ENCODE measurements at places on chromosomes 12 and 14.

GRCh38 chr12:67996347-67996746, 7.1 kb downstream of the IFNG-AS1 start:
- no peak overlapping the region for H3K27ac ChIP-seq
- H3K4me1 ChIP-seq: peaks cover 26% of the 10 kb centered on the region
- no peak overlapping the region for H3K4me3 ChIP-seq
- no peak for DNase-seq
- peaks cover 16% of the 10 kb centered on the region for H3K36me3 ChIP-seq

DNA sequence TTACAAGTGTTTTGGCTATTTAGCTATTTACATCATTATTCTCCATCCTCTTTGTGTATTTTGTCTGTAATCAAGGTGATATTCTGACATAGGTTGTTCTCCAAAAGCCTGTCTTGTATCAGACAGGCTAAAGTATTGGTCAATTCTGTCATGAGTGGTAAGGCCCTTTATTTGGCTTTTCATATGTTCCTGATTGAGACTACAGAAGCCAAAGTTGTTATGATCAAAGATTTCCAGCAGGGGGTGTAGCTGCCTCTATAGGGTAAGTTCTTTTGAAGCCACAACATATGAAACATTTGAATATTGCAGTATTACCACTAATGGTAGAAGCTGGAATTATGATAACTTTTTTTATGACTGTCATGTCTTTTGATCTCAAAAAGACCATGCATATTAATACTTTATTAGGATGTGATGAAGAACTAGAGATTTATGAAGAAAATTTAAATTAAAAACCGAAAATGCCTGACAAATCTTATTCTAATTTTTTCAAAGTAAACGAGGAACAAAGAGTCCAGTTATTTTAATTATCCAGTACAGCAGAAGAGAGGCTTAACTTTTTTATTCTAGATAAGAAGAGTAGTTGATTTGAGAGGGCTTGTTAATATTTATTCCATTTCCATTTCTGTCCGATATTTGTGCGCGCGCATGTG, 3.4 kb upstream of the ARHGAP5 start:
- peaks cover 3% of the 10 kb centered on the region for H3K36me3 ChIP-seq
- no peak overlapping the region for H3K27ac ChIP-seq
- no peaks in the 10 kb centered on the region for H3K27me3 ChIP-seq
- peak; percentile 71 for DNase-seq
- peaks cover 18% of the 10 kb centered on the region for H3K4me1 ChIP-seq
- H3K4me3 ChIP-seq: no peak overlapping the region

DNA sequence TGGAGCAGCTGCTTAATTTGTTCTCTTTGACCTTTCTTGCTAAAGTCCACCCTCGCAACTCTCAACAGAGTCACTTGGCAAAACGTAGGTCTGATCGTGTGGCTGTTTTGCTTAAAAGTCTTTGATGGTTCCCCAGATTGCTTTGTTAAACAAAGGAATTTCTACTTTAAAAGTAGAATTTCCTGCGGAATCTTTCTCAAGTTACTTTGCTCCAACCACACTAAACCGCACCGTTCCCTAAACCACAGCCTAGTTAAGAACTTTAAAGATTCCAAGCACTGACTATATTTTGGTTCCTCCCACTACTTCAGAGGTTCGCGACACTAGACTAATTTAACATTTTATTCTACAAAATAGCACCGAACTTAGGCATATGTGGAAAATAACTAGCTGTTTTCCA, 114.8 kb upstream of the FGD4 start:
- no peak overlapping the region for H3K4me3 ChIP-seq
- peaks cover 3% of the 10 kb centered on the region for H3K4me1 ChIP-seq
- H3K27me3 ChIP-seq: no peaks in the 10 kb centered on the region
- peaks cover 4% of the 10 kb centered on the region for H3K36me3 ChIP-seq
- DNase-seq: no peak

GRCh38 chr12:15592934-15593333, 196.3 kb downstream of the EPS8 start:
- H3K4me1 ChIP-seq: peaks cover 10% of the 10 kb centered on the region
- peaks cover 18% of the 10 kb centered on the region for H3K36me3 ChIP-seq
- H3K4me3 ChIP-seq: no peak overlapping the region
- H3K27me3 ChIP-seq: no peaks in the 10 kb centered on the region

DNA sequence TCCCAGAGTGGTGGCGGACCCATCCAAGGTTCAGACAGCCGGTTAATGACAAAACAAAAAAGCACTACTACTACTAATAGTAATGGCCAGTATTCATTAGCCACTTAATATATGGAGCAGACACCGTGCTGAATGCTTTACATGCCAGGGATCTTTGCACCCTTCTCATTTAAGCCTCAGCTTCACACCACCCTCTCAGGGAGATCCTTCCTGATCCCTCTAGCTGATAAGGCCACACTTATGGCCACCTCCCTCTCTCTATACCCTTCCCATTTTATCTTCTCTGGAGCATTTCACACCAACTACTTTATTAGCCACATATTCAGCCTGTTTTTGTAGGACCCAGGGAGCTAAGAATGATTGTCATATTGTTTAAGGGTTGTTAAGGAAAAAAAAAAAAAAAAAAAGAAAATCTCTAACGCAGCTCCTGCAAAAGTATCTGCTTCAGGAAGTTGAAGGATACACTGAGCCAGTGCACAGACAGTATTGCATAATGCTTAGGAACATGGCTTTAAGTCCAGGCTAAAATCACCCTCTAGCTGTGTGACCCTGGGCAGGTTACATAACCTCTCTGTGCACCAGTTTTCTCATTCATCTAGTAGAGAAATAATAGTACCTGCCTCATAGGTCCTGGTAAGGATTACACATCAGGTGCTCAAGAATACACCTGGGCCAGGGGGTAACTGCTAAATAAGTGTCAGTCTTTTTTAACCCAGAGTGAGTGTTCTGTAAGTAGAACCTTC, 29.4 kb downstream of the NUAK1 start:
- no peaks in the 10 kb centered on the region for H3K4me1 ChIP-seq
- H3K27ac ChIP-seq: no peak overlapping the region
- no peak for DNase-seq
- H3K36me3 ChIP-seq: no peaks in the 10 kb centered on the region
- H3K27me3 ChIP-seq: peaks cover 13% of the 10 kb centered on the region

DNA sequence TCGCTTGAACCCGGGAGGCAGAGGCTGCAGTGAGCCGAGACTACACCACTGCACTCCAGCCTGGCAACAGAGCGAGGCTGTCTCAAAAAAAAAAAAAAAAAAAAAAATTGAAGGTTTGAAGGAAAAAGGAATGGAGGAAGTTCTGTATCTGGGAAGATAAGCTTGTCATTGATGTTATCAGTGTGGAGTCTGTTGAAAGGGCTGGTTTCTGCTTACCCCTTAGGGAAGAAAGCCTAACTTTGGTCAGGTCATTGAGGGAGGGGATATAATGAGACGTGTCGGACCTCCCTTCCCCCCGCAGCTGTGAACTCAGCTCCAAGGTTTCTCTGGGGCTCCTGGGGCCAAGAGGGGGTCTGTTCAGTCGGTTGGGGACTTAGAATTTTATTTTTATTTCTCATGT, 16.4 kb downstream of the DAO start:
- peaks cover 4% of the 10 kb centered on the region for H3K4me1 ChIP-seq
- no peak overlapping the region for H3K4me3 ChIP-seq
- no peak for DNase-seq
- H3K27me3 ChIP-seq: peaks cover 8% of the 10 kb centered on the region

DNA sequence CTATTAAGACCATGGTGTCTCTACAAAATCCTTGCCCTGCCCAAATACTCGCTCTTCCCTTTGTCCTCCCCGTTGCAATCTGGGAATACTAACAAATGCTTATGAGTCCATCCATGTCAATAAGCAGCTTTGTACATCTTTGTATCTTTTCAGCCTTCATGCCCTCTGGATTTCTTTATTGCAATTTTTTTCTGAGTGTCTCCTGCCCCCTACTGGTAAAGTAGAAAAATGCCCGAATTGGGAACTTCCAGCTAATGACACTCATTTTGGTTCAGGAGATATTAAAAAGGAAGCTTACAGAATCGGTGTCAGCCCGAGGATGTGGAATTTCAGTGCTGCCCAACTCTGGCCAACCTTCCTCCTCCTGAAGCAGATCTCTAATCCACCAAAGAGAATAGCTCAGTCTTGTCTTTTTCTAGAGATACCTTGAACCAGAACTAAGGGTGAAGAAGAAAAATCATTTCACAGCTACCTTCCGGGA, 46.0 kb downstream of the SH2B3 start:
- H3K4me1 ChIP-seq: peaks cover 18% of the 10 kb centered on the region
- no peak for DNase-seq
- peak overlapping the region; percentile 4 for H3K27ac ChIP-seq

GRCh38 chr12:84874125-84874824, 38.3 kb downstream of the SLC6A15 start:
- H3K4me1 ChIP-seq: peaks cover 2% of the 10 kb centered on the region
- H3K27ac ChIP-seq: no peak overlapping the region
- H3K27me3 ChIP-seq: peaks cover 2% of the 10 kb centered on the region
- H3K4me3 ChIP-seq: no peak overlapping the region
- no peaks in the 10 kb centered on the region for H3K36me3 ChIP-seq

GRCh38 chr14:32007755-32008362, 69.2 kb upstream of the ARHGAP5 start:
- no peak overlapping the region for H3K4me3 ChIP-seq
- H3K27ac ChIP-seq: peak overlapping the region; percentile 0
- H3K36me3 ChIP-seq: no peaks in the 10 kb centered on the region

- H3K36me3 ChIP-seq: no peaks in the 10 kb centered on the region
- peaks cover 12% of the 10 kb centered on the region for H3K27me3 ChIP-seq
- DNase-seq: no peak
- H3K27ac ChIP-seq: no peak overlapping the region
- no peak overlapping the region for H3K4me3 ChIP-seq
These were observed 5.3 kb upstream of the PLEKHG3 start for GRCh38 chr14:64698903-64699302.

DNA sequence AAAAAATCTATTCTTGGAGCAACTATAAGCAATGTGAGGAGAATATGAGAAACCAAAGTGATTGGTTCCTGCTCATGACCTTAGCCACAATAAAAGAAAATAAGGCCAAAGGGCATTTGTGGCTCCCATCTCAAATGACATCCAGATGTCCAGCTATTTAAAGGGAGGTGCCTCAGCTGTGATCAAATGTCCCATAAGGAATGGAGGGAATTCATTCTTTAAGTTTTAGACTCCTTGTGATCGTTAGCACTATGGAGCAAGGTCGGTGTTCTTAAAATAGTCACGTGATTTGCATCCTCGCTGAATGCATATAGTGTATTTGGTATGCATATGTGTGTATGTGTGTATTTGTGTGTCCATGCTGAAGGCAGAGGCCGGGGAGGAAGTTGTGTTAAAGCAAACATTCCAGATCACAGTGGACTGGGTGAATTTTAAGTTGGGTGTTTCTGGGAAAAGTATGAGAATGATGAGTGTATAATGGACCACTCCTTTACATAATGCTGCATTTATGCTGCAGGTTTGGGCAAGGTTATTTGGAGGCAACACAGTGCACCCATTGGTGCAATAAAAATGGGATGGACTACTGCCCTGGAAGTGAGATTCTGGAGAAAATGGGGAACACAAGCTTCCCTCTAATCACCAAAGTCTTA, 5.6 kb upstream of the E2F7 start:
- no peak for DNase-seq
- no peaks in the 10 kb centered on the region for H3K36me3 ChIP-seq
- H3K4me3 ChIP-seq: no peak overlapping the region
- no peaks in the 10 kb centered on the region for H3K4me1 ChIP-seq
- no peak overlapping the region for H3K27ac ChIP-seq

- no peak for DNase-seq
- no peaks in the 10 kb centered on the region for H3K36me3 ChIP-seq
- no peaks in the 10 kb centered on the region for H3K27me3 ChIP-seq
- H3K4me3 ChIP-seq: no peak overlapping the region
These were observed 301.7 kb downstream of the GALC start for GRCh38 chr14:87691042-87691881.

DNA sequence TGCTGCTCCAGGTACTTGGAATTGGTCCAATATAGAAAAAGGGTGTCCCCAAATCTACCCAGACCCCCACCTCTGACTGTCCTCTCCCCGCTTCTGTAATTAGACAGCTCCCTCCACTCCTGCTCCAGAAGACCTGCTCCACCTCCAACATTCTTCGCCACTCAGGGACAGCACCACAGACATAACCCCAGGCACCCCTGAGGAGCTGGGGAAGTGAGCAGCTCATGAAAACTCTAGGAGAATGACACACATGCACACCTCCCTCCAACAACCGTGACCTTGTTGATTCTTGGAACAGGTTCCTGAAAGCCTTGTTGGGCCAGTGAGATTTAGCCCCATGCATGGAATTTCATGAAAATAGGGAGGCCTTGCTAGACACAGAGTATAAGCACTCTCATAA, 8.2 kb downstream of the KRT4 start:
- no peak overlapping the region for H3K4me3 ChIP-seq
- H3K4me1 ChIP-seq: no peaks in the 10 kb centered on the region
- peaks cover 21% of the 10 kb centered on the region for H3K27me3 ChIP-seq
- no peaks in the 10 kb centered on the region for H3K36me3 ChIP-seq

GRCh38 chr14:81562818-81563217, 29.2 kb upstream of the SEL1L start:
- no peak overlapping the region for H3K4me3 ChIP-seq
- no peaks in the 10 kb centered on the region for H3K36me3 ChIP-seq
- H3K27ac ChIP-seq: no peak overlapping the region

GRCh38 chr12:115046805-115047204, 362.8 kb upstream of the TBX3 start:
- H3K27ac ChIP-seq: no peak overlapping the region
- no peak overlapping the region for H3K4me3 ChIP-seq
- H3K27me3 ChIP-seq: no peaks in the 10 kb centered on the region
- H3K4me1 ChIP-seq: no peaks in the 10 kb centered on the region

DNA sequence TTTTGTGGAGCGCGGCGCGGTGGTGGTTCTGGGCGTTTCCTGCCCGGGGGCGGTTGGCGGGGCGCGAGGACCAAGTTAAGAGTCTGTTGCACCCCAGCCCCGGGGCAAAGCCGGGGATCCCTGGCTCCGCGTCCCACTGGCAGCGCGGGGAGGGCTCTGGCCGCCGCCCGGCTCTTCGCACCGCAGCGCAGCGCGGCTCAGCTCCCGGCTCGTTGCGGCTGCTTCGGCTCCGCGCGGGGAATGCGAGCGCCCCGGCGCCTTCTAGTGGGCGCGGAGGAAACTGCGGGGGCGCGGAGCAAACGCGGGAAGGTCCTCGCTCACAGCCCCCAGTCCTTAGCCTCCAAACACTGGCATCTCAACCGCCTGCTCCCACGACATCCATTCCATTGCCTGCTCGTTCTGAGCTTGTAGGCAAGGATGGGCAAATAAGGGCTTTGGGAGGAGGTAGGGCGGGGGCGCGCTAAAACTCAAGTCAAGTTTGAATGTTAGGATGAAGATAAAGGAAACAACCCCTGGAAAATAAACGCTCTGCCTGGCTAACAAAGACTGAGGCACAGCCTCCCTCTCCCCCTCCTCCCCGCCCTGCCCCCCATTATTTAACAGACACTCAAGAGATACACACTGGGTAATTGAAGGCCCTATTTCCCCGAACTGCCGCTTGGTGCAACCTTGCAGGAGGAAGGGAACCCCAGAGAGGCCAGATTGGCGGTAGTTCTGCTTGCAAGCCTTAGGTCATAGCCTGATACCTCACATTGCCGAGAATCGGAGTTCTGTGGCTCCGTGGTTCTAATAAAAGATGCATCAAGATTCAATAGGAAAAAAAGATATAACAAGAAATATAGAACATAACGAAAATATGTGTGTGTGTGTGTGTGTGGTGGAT, at the start of gene B4GALNT1:
TSS of gene B4GALNT1 (minus strand) at position 244 of the 883 bp plus-strand sequence. CDS start 1,069 bp downstream, outside the sequence.
- DNase-seq: peak; percentile 67
- peaks cover 8% of the 10 kb centered on the region for H3K4me1 ChIP-seq
- peaks cover 31% of the 10 kb centered on the region for H3K27me3 ChIP-seq
- no peaks in the 10 kb centered on the region for H3K36me3 ChIP-seq

- no peaks in the 10 kb centered on the region for H3K36me3 ChIP-seq
- no peak overlapping the region for H3K27ac ChIP-seq
- peaks cover 35% of the 10 kb centered on the region for H3K27me3 ChIP-seq
- H3K4me1 ChIP-seq: peaks cover 7% of the 10 kb centered on the region
- H3K4me3 ChIP-seq: no peak overlapping the region
These were observed 31.2 kb downstream of the FIGNL2 start for GRCh38 chr12:51817027-51817953.

All from memory B cell (primary cell).